ENCODE measurements at places on chromosomes 5 and 9.

DNA sequence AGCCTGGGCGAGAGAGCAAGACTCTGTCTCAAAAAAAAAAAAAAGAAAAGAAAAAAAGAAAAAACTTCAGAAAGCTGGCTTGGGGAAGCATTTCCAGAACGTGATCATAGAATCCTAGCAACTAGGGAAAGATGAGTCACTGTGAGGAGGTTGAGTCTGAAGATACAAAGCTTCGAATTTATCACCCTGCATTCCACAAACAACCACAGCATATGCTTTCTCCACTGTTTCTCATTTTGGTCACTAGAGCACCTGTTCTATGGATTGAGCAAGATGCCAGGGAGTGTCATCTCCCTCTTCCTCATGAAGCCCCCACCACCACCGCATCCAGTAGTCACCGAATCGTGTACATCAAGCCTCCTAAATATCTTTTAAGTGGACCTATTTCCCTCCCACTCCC is 37.9 kb downstream of the SEMA5A start:
- DNase-seq, result peak; percentile 13

DNA sequence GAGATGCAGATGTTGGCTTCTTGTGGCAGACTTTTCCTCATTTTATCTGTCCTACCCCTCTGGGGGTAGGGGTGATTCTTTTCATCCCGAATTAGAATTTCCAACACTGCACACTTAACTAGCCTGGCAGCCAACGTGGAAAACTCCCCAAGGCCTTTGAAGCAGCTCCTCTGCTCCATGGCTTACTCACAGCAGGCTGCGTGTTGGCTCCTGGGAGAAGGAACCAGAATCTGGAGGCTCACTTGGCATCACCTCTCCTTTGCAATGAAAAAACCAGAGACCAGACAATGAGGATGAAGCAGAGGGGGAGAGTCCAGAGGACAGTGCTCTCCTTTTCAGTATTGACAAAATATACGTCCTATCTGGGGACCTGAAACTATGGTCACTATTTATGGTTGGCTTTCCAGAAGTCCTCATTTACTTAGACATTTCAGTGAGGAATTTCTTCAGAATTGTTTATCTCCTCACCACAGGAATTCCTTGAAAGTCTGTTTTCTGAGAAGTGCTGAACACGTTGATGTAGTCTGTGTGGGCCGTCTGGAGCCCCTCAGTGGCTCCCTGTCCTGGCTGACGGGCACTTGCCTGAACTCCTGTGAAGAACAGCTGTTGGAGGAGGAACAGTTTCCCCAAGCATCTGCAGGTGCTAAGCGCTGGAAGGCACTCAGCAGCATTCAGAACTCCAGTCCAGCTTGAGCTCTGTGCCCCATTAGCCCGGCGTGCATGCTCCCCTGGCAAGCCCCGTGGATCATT is 231.3 kb downstream of the RFK start:
- no peak for DNase-seq

DNA sequence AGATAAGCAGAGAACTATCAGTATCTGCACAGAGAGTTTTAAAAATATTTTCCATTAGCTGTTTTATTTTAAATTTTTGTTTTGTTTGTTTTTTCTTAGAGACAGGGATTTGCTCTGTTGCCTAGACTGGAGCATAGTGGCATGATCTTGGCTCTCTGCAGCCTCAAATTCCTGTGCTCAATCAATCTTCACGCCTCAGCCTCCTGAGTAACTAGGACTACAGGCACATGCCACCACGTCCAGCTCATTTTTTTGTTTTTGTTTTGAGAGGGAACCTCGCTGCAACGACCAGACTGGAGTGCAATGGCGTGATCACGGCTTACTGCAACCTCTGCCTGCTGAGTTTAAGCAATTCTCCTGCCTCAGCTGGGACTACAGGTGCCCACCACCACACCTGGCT is 138.2 kb upstream of the LPAR1 start:
- no peak for DNase-seq

GRCh38 chr9:111037356-111037707 is 938 bp downstream of the LPAR1 start:
- no peak for DNase-seq

GRCh38 chr5:178230879-178231538 is 1.6 kb downstream of the PHYKPL start:
- DNase-seq, result no peak

- no peak for DNase-seq
Measured at GRCh38 chr5:143105216-143105905, 298.1 kb downstream of the NR3C1 start.

DNA sequence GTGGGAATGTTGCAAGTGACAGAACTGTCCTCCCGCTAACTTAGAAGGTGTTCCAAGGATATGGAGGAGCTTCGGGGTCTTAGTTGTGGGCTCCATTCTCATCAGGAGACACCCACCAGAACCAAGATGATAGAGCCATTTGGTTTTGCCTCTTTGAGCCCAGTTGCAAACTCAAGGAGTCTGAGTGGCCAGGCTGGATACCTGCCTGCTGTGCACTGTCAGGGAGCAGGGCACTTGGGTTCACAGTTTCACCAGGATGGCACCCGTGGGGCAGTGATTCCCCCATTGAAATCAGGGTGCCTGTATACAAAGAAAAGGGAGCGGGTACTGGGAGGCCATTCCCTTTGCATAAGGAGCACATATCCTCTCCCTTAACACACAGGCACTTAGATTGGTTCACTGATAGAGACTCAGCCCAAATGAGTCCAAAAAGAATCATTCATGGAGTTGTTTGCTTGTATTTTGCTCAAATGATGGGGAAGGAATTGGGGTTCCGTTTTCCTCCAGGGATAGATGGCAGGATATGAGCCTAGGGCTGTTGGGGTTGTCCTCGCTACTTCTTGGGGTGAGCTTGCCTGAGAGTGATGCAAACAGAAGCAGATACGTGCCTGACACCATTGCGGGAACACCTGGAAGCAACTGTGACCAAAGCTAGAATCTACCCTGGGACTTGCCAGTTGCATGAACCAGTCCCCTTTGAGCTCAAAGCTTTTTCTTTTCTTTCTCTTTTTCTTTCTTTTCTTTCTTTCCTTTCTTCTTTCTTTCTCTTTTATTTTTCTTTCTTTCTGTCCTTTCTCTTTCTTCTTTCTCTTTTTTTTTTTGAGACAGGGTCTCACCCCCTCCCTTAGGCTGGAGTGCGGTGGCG is 1.3 kb upstream of the PRR7 start:
- DNase-seq, result no peak

DNA sequence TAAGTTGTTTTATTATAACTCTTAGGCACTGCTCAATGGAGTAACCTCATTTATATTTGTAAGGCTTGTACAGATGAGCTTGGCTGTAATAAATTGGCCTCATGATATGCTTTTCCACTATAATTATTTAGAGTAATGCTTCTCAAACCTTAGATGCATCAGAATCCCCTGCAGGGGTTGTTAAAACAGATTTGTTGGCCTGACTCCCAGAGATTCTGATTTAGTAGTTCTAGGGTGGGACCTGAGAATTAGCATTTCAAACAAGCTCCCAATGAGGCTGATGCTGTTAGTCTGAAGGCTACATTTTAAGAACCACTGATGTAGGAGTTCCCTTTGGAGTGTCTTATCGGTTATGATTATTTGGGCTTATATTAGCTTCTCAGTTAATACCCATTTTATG is 38.2 kb upstream of the ARSB start:
- no peak for DNase-seq

DNA sequence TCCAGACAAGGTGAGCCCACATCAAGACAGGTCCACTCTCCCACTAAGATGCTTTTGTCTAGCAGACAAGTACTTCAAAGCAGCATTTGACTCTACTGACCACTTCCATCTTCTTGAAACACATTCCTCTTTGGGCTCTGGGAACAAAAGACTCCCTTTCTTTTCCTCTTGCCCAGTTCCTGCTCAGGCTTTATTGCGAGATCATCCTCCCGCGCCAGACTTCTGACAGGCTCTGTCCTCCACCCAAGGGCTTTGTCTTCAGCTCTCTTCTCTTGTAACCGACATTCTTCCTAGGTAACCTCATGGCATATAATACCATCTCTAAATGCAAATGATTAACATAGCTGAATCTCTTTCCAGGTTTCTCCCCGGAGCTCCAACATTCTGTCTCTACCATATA is 85.8 kb downstream of the NUDT12 start:
- DNase-seq, result peak; percentile 14

DNA sequence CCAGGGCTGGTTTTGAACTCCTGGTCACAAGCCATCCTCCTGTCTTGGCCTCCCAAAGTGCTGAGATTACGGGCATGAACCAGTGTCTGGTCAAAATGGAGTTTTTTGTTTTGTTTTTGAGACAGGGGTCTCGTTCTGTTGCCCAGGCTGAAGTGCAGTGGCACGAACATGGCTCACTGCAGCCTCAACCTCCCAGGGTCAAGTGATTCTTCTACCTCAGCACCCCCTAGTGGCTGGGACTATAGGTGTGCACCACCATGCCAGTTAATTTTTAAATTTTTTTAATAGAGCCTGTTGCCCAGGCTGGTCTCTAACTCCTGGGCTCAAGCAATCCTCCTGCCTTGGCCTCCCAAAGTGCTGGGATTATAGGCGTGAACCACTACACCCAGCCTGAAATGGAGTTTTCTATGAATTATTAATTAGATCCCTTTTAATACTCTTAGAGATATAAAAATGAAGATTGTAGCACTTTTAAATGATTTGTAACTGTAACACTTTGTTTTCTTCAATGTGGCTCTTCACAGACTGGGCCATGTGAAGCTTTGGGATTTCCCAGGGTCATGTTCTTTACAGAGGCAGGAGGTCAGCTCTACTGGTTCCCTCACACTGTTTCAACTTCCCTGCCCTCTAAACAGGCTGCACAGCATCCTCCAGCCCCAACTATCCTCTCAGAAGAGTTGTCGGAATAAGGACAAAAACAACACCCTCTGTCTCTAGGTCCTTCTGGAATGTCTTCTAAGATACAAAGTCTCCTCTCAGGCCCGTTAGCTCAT is 32.7 kb upstream of the SPARC start:
- DNase-seq, result no peak

DNA sequence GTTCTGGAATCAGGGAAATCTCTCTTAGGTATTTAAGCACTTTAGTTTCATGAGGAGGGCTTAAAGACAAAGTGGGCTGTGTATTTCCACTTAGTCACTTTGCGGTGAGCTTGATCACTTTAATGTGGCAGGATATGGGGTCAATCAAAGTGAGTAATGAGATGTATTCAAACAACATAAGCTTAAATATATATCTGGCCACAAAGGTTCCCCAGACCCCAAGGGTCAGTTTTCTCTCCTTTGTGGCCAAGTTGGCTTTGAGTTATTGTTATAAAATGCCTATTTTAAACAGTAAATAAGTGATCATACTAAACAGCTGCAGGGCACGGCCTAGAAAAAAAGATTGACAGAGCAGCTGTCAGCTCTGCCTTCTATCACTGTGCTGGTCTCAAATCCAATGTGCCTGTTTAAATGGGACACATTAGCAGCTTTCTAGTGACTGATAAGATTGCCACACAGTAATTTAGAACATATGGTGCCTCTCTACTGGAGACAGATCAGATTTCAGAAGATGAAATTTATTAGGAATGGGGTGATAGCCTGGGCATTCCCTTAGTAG is 363.9 kb downstream of the AGTPBP1 start:
- DNase-seq, result peak; percentile 40

DNA sequence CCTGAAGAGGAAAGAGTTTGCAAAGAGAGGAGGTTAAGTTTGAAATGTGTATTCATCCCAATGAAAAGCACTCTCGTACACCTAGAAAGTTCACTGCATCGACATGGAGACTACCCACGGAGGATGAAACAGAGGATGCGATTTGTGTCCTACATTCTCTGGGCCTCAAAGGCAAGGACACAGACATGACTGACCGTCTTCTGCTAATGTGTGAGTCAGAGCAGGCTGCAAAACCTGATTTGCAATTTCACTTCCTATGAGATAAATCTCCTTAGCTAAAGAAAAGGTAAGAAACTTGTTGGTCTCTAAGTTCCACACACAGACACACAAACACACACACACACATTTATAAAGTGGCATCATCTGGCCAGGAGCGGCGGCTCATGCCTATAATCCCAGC is 98.6 kb downstream of the GNAQ start:
- no peak for DNase-seq

GRCh38 chr5:122153230-122153629 is 23.9 kb downstream of the ZNF474 start:
- DNase-seq, result no peak

GRCh38 chr5:164051745-164052144 is 546.3 kb downstream of the MAT2B start:
- peak; percentile 6 for DNase-seq
